ENCODE measurements at places on chromosomes 5 and 9.

- DNase-seq, result no peak
Measured at GRCh38 chr9:82457891-82458290, 469.3 kb downstream of the SPATA31D1 start.

DNA sequence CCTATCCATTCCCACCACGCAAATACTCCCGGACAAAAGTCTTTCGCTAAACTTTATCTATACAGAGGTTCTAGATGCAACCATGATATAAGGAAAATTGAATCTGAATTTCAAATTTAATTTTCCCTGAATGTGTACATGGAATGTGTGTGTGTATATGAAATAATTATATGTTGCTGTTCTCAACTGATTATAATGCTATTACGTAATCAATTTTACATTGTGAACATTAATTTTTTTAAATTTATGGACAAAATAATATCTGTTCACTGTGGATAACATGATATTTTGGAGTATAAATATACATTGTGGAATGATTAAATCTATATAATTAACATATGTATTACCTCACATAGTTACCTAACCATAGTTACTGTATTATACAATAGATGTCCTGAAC is 1250.6 kb downstream of the EFNA5 start:
- DNase-seq, result no peak

DNA sequence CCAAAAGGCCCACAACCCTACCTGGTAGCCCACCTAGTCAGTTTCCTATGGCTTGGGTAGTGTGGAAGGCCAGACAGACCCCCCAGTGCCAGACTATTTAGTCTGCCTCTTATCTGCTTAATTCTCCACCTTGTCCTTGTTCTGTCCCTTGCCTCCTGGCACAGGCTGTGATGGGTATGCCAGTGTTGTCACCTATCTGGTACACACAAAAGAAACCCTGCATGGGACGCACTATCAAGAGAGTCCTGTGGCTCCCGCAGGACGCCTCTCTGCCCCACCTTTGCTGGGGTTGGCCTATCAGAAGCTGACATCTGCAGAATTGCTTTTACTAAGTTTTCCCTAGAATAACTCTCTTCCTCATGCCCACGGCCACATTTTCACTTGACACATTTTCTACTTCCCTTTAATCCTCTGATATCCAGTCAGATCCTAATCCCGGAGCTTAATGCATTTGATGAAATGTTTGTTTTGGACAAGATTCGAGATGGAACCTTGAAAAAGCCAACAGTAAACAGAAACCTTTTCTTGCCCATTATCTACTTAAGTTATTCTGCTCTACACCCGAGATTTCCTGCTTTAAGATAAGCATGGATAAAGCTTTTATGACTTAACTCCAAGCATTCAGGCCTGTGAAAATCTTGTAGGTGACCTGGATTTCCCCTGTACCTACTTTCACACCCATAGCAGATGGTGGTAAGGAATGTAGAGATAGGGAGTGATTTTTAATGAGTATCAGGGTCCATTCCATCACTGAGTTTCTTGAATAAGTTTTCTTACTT is 468.5 kb downstream of the ZNF608 start:
- no peak for DNase-seq

DNA sequence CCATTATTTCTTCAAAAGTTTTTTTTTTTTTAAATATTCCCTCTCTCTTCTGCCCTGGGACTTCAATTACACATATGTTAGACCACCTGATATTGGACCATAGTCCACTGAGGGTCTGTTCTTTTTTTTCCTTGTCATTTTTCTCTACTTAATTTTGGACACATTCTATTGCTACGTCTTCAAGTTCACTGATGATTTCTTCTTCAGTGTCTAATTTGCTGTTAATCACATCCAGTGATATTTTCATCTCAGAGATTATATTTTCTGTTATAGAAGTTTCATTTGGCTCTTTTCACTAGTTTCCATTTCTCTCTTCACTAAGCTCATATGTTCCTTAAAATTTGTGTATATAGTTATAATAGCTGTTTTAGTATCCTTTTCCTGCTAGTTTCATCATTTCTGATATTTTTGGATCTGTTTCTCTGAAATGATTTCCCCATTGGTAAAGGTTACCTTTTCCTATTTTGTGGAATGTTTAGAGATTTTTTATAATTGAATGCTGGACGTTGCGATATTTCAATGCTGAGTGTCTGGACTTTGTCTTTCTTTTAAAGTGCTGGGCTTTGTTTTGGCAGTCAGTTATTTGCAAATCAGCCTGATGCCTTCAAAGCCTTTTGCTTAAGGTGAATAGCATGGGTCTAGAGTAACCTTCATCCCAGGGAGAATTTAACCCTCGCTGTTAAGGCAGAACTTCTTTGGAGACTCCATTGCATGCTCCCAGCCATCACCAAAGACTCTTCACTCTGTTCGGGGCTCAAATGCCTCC is 111.8 kb downstream of the TTLL11 start:
- no peak for DNase-seq

DNA sequence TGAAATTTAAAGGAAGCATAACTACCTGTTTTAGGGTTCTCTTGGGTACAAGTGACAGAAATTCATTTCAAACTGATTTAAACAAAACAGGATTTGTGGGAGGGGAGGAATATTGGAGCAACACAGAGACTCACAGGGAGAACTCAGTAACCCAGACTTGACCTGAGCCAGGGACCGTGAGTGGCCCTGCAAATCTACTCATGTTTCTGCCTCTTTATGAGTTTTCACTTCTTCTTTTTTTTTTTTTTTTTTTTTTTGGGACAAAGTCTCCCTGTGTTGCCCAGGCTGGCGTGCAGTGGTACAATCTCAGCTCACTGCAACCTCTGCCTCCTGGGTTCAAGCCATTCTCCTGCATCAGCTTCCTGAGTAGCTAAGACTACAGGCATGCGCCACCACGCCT is 405.6 kb upstream of the ZNF608 start:
- DNase-seq, result no peak

DNA sequence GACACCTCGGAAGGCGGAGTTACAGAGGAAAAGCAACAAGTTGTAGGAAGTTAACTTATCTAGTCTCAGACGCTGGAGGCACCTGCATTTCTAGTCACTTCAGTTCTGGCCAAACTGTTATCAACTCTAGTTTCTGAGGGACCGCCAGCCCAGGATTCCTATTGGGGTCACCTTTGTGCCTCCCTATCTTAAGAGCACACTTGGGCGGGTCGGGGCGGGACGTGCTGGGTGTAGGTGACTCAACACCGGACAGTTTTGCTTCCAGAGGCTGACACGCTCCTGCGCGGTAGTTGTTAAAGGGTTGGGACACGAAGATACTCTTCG is 679 bp upstream of the KDM4C start:
- peak; percentile 33 for DNase-seq

- DNase-seq, result no peak
Measured at GRCh38 chr9:68951879-68952659, 61.8 kb downstream of the PRKACG start.

DNA sequence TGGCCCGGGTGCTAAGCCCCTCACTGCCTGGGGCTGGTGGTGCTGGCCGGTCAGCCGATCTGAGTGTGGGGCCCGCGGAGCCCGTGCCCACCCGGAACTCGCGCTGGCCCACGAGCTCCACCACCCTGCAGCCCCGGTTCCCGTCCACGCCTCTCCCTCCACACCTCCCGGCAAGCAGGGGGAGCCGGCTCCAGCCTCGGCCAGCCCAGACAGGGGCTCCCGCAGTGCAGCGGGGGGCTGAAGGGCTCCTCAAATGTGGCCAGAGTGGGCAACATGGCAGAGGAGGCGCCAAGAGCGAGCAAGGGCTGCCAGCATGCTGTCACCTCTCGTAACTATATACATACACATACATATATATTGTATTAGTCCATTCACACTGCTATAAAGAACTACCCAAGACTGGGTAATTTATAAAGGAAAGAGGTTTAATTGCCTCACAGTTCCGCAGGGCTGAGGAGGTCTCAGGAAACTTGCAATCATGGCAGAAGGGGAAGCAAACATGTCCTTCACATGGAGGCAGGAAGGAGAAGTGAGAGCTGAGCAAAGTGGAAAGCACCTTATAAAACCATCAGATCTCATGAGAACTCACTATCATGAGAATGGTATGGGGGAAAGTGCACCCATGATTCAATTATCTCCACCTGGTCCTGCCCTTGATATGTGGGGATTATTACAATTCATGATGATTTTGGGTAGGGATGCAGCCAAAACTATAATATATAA is 56.8 kb downstream of the LIX1 start:
- DNase-seq, result no peak

- DNase-seq, result no peak
Measured at GRCh38 chr9:70594386-70594944, 180.0 kb upstream of the KLF9 start.

DNA sequence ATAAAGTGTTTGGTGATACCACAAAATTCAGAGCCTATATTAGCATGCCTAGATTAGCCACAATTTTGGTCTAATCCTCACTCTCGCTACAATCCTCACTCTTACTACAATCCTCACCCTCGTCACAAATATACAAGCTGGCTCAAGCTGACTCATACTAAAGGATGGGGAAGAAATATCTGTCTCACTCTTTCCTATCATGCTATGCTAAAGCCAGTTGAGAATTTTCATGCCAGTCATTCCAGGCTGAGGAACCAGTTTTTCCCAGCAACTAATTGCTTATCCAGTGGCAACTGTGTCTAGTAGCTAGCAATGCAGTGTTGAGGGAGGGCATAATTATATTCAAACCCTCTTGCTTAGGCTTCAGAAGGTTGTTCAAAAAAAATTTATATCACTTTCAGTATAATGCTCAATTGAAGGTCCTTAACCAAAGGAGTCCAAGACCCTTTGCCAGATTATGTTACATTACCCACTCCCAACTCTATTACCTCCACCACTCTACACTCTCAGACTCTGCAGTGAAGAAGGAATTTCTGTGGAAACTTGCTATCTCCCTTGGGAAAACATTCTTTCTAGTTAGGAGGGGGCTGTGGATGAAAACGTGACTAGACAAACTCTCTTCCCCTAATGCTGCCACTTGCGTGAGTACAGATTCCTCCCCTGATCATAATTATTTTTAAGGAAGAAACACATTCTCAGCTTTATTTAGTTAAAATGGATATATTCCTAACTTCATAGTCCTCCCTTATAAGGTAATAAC is 810.3 kb upstream of the ACO1 start:
- DNase-seq, result no peak

DNA sequence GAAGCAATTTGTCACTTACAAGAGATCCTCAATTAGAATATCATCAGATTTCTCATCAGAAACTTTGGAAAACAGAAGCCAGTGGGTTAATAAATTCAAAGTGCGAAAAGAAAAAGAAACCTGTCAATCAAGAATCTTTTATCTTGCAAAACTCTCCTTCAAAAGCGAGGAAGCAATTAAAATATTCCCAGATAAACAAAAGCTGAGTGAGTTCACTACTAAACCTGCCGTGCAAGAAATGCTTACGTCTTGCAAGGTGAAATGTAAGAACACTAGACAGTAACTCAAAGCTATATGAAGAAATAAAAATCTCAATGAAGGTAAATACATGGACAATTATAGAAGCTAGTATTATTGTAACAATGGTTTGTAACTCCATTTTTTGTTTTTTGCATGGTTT is 62.8 kb upstream of the IL33 start:
- no peak for DNase-seq

- no peak for DNase-seq
Measured at GRCh38 chr5:165370794-165371193, 1865.4 kb downstream of the MAT2B start.

DNA sequence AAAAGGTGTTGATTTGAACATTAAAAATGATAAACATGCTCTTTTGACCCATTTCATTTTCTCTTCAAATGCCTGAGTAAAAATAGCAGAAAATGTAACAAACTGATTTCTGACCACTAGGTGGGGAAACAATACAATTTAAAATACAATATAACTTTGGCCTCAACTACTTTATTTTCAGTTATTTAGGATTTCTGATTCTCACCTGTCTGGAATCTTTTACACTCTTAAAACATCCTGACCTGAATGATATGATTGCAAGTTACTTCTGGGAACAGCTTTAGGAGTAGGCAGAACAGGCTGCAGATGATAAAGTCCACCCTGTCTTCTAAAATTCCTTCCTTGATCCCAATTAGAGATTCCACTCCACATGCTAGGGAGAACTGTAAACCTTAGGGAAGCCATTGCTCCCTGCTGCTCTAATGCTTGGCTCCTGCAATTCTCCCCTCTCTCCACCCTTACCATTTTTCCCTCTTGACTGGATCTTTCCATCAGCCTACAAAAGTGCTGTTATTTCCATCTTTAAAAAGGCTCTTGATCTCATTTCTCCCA is 70.3 kb downstream of the FYB1 start:
- DNase-seq, result no peak

GRCh38 chr5:173474881-173475287 is 141.6 kb downstream of the BOD1 start:
- DNase-seq, result no peak

GRCh38 chr5:72130351-72130761 is 23.1 kb downstream of the MAP1B start:
- DNase-seq, result no peak

DNA sequence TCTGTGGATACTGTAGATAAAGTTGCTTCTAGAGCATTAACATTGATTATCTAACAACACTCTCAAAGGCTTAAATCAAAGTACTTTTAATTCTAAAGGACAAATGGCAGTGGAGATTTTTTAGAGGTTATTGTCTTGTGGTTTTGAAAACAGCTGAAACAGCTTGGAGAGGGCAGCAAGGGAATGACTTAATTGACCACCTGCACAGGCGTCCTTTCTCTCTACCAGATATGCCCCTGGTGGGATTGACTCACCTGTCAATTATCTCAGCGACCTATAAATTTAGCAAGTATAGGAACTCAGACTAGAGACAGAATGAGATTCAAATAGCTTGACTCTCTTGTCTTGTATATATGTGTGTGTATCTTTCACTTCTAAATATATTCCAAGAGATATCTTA is 13.5 kb downstream of the ARL14EPL start:
- no peak for DNase-seq

DNA sequence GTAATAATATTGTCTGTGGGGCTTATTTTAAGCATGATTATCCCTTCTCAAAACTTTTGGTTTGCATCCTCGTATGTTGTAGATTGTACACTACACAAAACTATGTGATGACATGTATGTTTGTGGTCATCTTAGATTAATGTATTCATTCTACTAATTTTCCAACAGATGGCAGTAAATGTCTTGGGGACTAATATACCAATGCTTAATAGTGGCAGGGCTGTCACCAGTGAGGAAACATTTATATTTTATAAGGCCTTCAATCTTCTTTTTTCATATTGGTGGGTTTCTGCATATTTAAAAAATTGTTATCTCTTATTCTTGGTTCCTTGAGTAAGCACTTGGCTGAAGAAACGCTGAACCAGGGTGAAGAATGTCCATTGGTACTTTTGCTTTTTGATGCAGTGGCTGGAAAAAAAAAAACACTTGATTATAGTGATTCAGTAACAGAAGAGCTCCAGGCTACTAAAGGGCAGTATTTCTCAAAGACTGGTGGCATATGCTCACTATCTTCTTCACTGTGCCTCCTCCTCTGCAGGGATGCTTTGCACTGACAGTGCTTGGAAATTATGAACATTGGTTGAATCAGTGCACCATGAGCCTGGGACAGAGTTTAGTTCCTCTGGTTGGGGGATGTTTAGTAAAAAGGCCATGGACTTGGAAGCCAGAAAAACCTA is 530.3 kb downstream of the RASEF start:
- DNase-seq, result no peak

GRCh38 chr5:1011226-1011631 is 2.6 kb downstream of the NKD2 start:
- no peak for DNase-seq

- DNase-seq, result no peak
Measured at GRCh38 chr9:16206518-16206917, 653.7 kb downstream of the CCDC171 start.
